Stimulated activated naive CD8-positive, alpha-beta T cell treated with anti-CD3 and anti-CD28 coated beads, Interleukin-15, Interleukin-2, amounts not matched to agents 100 U/mL and 50 U/mL, for 24 hours (primary cell): ENCODE measurements at places on chromosomes 3 and 15.
A peak's percentile ranks its signal among the peaks of the same experiment; 100 is the strongest.

DNA sequence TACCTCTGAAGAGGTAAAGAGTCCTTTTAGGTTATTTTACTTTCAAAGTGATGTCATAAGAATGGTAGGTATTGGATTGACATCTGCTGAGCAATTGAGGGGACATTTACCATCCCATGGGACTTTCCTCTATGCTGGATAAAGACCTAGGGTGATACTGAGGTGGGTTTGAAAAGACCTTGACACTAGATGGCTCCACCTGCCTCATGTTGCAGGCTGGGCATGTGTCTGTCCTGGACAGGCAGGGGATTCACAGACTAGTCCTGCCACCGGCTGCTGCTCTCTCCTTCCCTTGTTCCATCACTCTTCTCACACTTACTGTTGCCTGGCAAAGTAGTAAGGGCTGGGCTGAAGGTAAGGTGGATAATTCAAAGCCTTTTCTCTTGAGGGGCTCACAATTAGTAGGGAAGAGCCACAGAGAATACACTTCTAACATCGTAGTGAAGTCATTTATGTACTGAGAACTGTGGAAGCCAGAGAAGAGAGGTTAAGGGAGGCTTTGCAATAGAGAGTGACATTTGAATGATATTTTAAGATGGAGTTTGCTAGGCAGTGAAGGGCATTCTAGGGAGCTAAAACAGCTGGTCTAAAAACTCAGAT is 27.7 kb downstream of the TRAK1 start:
- peak; percentile 27 for DNase-seq

DNA sequence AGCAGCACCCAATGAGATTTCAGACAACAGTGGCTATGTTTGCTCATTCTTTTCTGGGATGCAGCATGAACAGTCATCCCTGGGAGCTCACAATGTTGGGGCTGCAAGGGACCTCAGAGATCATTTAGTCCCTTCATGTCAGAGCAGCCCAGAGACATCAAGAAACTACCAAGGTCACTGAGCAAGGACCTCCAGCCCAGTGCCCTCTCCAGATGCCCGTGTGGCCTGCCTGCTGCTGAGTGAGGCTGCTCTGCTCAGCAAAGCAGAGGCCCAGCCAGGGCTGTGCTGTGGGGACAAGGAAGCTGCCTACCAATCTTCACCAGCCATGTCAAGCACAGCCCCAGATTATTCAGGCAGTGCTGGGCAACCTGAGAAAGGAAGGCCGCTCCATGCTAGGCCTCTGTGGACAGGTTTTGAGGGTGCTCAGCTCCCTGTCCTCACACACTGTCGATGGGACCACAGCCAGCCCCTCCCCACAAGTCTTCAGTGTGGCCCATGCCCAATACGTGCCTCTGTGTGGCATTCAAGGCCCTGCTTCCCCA is 99.7 kb downstream of the DAPK2 start:
- no peak for DNase-seq

DNA sequence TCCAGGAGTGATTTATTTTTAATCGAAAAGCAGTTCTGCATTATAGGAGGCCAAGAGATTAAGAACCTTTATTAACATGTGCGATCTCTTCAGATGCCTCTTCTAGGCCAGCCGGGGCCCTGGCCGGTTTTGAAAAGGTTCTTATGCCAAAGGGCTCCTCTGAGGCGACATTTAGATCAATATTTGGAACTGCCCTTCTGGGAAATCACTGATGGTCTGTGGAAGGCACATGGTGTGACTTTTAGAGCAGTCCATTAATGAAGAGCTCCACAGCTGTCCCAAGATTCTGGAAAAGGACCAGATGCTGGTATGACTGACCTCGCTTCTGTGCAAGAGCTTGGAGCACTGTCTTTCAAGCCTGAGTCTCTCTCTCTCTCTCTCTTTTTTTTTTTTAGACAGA is 19.7 kb downstream of the MGLL start:
- no peak for DNase-seq

- peak; percentile 22 for DNase-seq
Measured at GRCh38 chr3:197613199-197613598, 57.4 kb upstream of the BDH1 start.

DNA sequence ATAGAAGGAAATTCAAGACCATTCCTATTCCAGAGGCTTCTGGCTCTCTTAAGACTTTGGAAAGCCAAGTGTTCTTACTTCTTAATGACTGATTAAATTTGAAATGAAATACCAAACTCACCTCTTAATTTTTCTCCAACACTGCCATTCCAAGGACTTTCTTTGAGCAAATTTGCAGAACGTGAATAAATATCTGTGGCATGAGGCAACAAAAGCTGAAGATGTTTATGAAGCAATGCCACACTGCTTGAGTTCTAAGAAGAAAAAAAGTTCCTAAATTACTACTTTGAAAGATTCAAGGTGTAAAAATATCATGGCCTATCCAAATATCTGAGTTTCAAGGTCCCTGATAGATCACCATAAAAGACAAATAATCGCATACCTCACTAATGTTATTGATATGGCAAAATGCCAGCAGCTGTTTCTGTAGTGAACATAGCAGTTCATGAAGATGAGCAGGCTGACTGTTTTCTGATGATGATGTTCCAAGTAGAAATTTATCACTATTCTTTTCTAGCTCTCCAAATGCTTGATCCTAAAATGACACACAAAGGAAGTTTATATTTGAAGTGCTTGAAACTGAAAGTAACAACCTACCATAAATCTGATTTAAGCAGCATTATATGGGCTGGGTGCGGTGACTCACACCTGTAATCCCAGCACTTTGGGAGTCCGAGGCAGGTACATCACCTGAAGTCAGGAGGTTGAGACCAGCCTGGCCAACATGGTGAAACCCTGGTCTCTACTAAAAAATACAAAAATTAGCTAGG is 104.4 kb downstream of the HERC1 start:
- no peak for DNase-seq

DNA sequence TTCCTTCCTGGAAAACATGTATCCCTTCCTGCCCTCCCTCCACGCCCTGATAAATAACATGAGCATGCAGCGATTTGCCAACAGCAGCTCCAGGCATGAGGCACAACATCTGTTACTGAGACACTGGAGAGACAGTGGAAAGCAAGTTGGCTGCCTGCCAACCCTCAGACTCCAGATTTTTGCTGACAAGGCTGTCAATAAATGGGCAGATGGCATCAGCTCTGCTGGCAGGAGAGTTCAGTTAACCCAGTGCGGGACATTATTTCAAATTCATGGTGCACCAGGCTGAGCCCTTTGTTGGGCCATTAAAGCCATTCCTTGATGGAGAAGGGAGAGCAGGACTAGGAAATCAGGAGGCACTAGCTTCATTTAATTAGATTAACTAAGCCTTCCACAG is 293.3 kb downstream of the MEX3B start:
- no peak for DNase-seq

- peak; percentile 15 for DNase-seq
Measured at GRCh38 chr15:66389098-66389858, 2.6 kb downstream of the MAP2K1 start.

DNA sequence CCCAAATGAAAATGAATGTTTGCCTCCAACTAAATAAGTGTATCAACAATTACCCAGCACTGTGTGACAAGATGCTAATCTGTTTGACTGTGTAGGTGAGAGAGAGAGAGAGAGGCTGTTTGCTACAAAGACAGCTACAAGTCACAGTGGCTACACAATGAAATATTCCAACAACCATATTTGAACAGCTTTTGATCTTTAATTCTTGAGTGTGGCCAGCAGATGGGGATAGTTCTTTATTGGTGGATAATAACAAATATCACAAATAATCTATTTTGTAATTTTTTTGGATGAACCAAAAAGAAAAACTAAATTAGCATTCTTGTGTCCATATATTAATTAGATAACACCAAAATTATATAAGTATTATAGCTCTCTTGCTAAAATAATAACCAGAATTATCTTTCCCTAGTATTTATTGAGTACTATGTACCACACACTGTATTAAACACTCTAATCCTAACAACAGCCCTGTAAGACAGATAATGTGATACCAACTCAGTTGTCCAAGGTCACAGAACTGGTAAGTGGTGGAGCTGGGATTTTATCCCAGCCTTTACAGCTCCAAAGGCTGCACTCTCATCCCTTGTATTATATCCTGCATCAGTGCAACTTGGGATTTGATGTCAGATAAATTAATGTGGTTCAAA is 61.9 kb upstream of the C3orf80 start:
- no peak for DNase-seq

- no peak for DNase-seq
Measured at GRCh38 chr3:32960404-32961170, 9.1 kb downstream of the CCR4 start.

GRCh38 chr3:192827208-192827607 is 90.4 kb downstream of the MB21D2 start:
- no peak for DNase-seq

DNA sequence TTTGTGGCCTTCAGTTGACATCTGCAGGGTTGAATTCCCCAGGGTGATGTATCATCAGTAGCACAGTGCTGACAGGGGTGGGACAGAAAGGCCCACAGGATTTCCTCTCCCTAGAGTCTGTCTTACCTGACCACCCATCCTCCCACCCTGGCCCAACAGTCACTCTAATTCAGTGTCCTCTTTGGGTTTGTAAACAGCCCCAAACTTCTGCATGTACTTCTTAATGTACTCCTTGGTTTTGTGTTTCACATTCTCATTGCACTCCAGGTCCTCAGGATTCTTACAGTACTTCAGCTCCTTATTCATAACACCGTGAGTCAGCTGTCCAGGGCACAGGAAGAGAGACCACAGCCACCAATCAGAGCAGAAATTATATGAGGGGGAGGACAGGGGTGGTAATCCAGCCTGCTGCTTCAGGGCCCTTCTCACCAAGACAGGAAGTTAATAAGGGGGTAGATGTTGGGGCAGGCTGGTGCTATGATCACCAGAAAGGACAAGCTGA is 37.5 kb downstream of the NBEAL2 start:
- peak; percentile 45 for DNase-seq

DNA sequence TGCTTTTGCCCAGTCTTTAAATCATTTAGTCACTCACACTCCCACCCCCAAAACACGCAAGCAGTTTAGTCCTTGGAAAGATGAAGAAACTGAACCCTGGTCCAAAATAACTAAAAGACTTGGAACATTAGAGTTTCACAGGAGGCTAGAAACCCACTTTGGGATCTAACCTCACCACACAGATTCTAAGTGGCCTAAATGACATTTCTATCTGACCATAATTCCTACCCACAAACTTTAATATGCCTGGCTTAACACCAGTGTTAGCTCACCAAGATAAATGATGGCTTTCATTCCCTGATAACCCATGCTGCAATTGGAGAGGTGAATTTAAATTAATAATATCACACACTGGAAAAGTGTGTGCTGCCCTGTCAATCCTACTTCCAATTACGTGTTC is 295.3 kb upstream of the UBE2E2 start:
- no peak for DNase-seq

DNA sequence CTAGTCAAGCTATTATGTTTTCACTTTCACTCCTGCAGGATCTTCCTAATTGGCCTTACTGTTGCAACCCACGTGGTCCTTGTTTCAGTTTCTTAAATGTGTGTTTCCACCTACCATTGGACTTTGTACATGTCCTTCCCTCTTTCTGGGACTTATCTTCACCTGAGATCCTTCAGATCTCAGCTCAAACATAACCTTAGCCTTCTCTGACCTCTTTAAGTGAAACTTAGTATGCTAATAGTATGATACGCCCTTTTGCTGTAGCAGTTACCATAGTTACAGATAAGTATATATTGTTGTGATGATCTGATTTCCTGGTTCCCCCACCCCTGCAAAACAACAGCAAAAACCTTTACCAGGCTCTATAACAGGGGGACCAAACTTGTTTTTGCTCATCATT is 35.2 kb downstream of the U2SURP start:
- no peak for DNase-seq

DNA sequence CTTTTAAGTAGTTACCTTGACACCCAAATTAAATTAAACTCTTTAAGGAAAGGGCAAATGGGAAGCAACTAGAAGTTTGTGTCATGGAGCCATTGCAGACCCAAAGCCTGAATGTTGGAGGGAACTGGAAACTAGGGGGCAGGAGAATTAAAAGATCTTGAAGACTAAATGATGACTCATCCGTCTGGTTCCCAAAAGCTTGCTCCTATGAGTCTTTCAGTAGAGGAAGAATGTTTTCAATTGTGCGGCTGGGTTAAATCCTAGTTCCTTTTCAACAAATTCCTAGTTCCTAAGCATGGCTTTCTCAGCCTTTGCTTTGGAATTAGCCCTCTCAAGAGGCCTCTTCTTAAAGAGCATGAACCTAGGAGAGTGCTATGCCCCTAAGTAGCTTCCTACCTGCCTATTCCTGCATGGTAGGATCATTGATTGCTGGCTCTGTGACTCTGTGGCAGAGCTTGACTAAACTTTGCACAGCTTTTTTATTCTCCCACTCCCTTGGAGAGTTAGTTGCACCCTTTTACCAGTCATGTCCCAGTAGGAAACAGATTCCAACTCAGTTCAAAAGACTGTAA is 17.7 kb downstream of the CLEC3B start:
- DNase-seq, result no peak

- DNase-seq, result no peak
Measured at GRCh38 chr3:178900029-178900646, 171.5 kb downstream of the ZMAT3 start.

DNA sequence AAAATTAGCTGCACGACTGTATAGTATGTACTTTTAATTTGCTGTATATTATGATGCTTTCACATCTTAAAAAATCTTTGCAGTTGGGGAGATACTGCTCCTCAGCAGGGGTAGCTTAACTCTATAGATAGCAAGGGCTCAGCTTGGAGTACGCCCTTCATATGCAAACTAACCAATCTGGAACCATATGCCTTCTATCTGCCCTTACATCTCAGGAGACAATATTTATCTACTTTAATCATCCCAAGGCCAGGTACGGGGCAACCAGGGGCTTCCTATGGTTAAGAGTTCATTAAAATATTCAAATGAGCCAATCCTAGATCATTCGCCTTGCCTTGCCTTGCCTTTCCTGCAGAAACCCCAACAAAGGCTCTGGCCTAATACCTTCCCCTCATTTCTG is 204.1 kb upstream of the ZBTB20 start:
- DNase-seq, result no peak

- no peak for DNase-seq
Measured at GRCh38 chr3:57029924-57030323, 30.5 kb upstream of the SPATA12 start.

GRCh38 chr3:154969366-154969765 is 110.8 kb upstream of the MME start:
- DNase-seq, result no peak

- no peak for DNase-seq
Measured at GRCh38 chr15:63605036-63605435, 7.8 kb downstream of the FBXL22 start.

- DNase-seq, result no peak
Measured at GRCh38 chr3:155658006-155658405, 86.9 kb downstream of the PLCH1 start.

GRCh38 chr3:52693071-52693470 is 7.2 kb downstream of the GNL3 start:
- no peak for DNase-seq

DNA sequence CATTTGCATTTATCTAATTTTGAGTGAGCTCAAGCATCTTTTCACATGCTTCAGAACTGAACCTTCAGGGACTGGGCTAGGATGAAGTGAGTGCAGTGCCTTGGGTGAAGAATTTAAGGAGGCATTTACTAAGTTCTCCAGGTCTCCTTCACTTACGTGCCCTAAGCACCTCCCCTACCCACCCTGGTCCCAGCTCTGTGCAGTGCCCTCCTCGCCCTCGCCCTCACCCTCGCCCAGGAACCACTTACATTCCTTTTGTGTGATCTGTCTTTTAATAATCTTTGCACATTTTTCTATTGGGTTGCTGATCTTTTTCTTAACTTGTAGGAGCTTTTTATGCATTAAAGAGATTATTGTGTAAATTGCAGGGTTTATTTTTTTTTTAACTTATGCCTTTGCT is 322.6 kb downstream of the THSD4 start:
- no peak for DNase-seq
